Panc1 (cell line): ENCODE measurements at places on chromosomes 2 and 18.

- no peak for DNase-seq
These were observed 42.7 kb upstream of the AFF3 start for GRCh38 chr2:100185105-100185504.

DNA sequence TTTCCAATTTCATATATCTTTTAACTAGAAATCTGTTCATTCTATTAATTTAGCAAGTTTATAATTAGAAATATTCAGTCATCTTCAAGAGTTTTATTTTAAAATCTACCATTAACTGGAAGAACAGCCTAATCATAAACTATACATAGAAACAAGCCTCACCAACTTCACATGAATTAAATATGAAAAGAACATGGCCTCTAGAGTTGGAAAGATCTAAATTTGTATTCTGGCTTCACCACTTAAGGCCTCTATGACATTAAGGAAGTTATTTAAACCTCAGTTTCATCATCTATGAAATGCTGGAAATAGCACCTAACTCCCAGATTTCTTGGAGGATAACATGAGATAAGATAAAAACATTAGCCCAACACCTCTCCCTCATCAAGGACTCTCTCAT is 51.4 kb upstream of the SCN7A start:
- no peak for DNase-seq

- DNase-seq, result peak; percentile 28
These were observed 1.1 kb downstream of the LMAN1 start for GRCh38 chr18:59357928-59358327.

DNA sequence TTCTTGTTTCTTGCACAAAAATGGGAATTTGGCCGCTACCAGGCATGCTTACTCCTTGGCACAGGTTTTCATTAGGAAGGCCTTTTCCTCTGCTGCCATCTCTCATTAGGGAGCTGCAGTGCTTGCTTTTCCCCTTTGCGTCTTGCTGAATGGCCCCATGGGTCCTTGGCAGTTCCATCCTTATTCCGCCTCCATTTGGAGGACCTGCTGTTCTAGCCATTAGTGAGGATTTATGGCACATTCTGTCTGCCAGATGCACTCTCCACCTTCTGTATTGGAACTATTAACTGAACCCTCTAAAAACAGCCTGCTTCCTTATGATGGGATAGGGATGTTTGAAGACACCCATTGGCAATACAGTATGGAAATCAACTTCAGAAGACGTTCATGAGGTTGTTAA is 103.5 kb upstream of the NOSTRIN start:
- DNase-seq, result no peak

DNA sequence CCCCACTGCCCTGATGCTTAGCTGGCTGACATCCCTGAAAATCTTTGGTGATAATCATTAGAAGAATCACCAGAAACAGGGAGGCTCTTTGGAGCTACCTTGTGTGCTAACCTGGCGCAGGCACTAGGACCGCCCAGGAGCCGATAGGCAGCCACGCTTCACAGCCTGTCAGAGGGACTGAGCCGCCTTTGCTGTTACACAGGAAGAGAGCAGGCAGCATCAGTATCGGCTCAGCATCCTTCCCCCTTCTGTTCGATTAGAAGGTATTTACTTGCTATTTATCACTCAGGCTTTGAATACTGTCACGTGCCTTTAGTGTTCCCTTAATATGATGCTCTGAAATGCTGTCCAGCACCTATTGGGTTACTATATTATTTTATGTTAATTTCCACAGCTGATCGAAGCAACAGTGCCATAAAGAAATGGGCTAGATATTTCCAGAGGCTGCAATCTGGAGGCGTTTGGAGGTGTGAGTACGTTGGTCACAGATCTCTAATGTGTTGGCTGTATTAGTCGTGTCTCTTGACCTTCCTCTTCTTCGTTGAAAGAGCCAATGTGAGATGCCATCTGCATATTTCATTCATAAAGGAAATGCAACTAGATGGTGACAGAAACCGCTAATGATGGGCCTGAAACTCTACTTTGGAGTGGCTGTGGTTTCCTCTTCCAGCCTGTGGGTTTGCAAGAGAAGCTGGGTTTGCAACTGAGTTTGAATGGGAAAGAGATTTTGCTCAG is 110.4 kb upstream of the RAB27B start:
- no peak for DNase-seq

- no peak for DNase-seq
These were observed 44.8 kb downstream of the ADCY3 start for GRCh38 chr2:24875272-24875671.

DNA sequence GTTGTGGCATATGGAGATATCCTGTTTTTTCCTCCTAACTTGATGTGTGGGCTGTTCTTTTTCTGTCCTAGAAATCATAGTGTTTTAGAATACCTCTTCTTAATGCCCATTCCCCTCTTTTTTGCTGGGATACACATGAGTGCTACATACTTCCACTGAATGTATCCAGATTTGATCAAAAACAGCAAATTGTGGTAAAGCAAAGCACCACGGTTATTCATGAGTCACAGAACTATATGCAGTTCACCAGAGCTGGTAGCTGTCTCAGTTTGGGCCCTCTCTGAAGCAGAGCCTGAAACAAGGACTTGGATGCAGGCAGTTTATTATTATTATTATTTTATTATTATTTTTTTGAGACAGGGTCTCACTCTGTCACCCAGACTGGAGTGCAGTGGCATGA is 69.9 kb upstream of the CTLA4 start:
- no peak for DNase-seq

GRCh38 chr18:54052732-54053429 is 171.6 kb downstream of the MBD2 start:
- no peak for DNase-seq

GRCh38 chr2:79512442-79513401 is at the start of gene CTNNA2:
Gene CTNNA2 (plus strand): TSS chr2:79513051.
- no peak for DNase-seq

GRCh38 chr2:77156599-77156998 is 365.6 kb downstream of the LRRTM4 start:
- DNase-seq, result no peak

DNA sequence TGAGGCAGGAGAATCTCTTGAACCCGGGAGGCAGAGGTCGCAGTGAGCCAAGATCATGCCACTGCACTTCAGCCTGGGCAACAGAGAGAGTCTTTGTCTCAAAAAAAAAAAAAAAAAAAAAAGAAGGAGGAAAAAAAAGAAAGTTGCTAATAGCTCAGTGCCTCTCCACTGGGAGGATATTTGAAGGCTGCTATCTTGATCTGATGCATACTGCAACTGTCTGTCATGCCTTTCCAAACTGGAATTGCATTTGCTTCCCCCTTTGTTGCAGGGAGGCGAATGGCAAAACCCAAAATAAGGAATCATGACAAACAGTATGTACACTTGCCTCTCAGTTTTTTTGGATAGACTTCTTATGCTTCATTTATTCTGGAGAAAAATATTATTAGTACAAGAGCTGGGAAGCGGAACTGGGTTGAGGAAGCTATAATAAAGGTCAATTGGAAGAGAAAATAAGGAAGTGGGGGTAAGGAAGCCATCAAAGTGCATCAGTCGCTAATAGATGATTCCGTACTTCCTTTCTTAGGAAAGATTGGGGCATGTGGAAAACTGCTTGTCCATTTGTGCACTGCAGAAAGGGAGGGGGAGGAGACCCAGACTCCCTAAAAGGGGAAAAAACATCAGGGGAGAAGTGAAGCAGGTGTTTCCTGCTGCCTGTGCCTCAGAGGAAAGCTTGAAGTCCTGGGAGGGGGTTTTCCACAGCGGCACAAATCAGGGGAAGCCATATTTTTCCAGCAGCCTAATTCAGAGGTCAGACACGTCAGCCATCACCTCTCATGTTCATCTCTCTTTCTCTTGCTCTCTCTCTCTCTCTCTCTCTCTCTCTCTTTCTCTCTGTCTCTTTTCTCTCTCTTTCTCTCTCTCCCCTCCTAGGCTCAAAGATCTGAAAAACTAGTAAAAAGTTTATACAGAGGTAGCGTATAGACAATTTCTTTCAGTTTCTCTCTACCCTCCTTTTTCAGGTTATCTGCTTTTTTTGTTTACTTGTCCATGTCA is 301.4 kb upstream of the TNP1 start:
- DNase-seq, result no peak

DNA sequence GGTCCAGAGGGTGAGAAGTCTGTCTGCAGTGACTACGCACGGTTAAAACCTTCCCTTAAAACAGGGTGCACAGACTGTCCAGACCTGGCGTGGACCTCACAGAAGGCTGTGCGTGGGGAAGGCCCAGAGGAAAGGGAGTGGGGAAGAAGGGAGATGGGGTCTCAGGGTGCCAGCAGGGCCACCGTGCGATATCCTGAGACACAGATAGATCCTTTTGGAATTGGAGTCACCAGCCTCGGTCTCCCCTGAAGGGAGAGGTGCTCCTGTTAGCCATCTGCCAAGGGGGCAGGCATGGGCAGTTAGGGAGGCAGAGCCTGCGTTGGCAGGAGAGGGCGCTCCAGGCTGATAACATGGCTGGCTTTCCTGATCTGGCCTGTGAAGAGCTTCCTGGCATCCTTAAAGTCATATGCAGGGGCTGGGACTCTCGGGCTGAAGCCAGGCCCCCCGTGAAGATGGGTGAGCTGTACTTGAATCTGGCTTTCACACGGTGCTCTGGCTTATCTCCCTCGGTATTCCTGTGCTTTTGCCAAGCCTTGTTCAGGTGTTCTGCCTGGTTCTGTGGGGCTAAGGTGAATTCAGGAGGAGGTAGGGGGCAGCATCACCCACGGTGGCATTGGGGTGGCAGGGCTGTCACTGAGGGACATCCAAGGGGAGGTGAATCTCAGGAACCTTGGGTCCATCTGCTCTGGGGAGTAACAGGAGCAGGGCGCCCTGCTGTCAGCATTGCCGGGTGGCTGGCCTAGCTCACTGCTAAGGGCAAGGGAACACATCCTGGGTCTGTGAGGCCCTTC is 107.2 kb upstream of the SMAD2 start:
- DNase-seq, result no peak

DNA sequence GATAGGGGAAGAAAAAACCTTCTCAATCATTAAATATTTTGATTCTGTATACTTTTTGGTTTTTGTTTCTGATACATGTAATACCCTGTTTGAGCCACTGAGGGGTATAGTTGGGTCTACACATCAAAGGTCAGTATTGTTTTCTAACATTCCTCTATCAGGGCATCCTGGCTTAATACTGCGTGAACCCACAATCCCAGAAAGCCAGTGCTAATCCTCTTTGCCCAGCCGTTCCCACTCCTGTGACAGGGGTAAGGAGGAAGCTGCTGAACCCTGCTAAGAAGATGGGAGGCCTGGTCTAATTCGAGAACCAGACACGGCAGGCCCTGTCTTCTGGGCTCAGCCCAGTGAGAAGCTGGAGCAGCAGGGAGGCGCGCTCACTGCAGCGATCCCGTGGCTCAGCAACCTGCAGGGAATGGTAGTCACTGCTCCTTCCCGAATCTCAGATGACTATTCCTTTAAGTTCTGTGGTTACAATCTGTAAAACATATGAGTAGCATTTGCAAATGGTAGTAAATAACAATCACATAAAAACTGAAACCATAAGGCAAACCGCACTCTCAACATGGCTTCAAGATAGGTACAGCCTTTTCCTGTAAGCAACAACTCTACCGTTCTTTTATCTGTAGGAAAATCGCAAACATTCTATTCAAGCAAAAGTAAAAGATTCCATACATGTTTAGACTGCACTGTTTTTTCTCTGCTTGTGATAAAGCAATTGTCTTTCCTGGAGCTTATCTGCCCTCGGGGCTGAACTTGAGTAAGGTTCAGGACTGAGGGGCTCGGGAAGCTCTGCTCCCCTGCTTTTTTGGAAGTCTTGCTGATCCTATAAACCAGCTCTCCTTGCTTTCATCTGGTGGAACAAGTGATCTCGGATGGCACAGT is 87.0 kb downstream of the EPB41L3 start:
- no peak for DNase-seq

GRCh38 chr2:190693533-190694232 is 44.8 kb downstream of the NAB1 start:
- DNase-seq, result no peak

DNA sequence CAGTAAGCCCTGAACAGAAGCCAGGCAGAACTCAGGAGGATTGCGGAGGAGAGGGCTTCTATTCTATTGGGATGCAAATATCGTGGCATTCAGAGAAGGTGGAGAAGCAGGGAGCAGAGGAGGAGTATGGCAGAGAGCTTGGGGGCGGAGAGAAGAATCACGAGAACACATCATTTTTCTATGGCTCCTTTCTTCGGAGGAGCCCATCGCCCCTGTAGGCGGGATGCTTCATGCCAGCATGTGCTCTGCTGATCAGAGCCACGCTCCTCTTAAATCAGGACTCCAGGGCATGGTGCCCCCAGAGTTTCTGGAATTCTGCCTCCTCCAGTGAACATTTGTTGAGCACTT is 71.1 kb downstream of the CIB4 start:
- no peak for DNase-seq

GRCh38 chr2:146870691-146871090 is 974.1 kb upstream of the ACVR2A start:
- DNase-seq, result no peak

GRCh38 chr2:54107903-54108615 is 7.4 kb upstream of the ACYP2 start:
- DNase-seq, result no peak

DNA sequence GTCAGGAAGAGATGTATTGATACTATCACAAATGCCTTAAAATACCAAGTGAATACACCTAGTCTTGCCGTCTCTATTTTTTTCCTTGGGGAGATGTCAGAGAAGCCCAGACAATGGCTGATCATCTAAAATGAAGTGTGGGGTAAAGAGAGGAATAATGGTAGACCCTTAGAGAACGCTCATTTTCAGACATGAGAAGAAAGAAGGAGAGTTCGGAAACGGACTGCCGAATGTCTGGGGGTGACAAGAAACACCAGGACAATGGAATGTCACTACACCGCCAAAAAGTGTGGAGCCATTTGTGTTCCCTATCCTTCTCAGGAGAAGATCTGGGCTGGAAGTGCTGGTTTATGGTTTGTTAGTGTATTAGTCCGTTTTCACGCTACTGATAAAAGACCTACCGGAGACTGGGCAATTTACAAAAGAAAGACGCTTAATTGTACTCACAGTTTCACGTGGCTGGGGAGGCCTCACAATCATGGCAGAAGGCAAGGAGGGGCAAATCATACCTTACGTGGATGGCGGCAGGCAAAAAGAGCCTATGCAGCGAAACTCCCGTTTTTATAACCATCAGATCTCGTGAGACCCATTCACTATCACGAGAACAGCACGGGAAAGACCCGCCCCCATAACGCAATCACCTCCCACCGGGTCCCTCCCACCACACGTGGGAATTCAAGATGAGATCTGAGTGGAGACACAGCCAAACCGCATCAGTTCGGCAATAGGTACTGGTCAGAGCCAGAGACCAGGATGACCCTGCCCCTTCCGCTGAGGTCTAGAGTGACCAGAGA is 743.7 kb downstream of the GALR1 start:
- DNase-seq, result no peak

- no peak for DNase-seq
These were observed 151.0 kb downstream of the OSR1 start for GRCh38 chr2:19207452-19207851.

- DNase-seq, result no peak
These were observed 25.7 kb downstream of the MC2R start for GRCh38 chr18:13889671-13890070.
